ENCODE measurements at places on chromosomes 13 and 19. TPM values are rescaled to one million over a fixed set of nuclear protein-coding genes. Genes with fewer than 3 reads are reported as not detected.

Gene TTC9B
- not detected for total RNA-seq

Gene MIA
- 0.89 TPM for total RNA-seq

Gene PINLYP
- total RNA-seq, result 4.1 TPM

Gene CASP14
- total RNA-seq, result not detected

Gene NPAS1
- not detected for total RNA-seq

Gene LIM2
- total RNA-seq, result not detected

Gene ZNF415
- 1.3 TPM for total RNA-seq

Gene CBY2
- not detected for total RNA-seq

Gene LGALS14
- not detected for total RNA-seq

Gene MAST3
- 35.8 TPM for total RNA-seq

Gene OR7C1
- total RNA-seq, result not detected

Gene ZNF442
- total RNA-seq, result 1.2 TPM

Gene C3
- total RNA-seq, result not detected

Gene ZNF85
- total RNA-seq, result 20.6 TPM

Gene ZNF382
- 13.4 TPM for total RNA-seq

Gene APLP1
- 0.42 TPM for total RNA-seq

Gene VSTM1
- not detected for total RNA-seq

Gene ZC3H4
- total RNA-seq, result 99.5 TPM

Gene SUGP1
- total RNA-seq, result 70.8 TPM

All from activated CD4-positive, alpha-beta T cell treated with anti-CD3 and anti-CD28 coated beads, Interleukin-2, amount 10 ng/mL, durations not matched to agents 7 days and 5 days (primary cell).